ENCODE measurements at places on chromosomes 3 and 15. TPM values are rescaled to one million over a fixed set of nuclear protein-coding genes. Genes with fewer than 3 reads are reported as not detected.

Gene OR5K4
- not detected for total RNA-seq

Gene GANC
- total RNA-seq: 13.0 TPM

Gene SEMA5B
- 0.34 TPM for total RNA-seq

Gene WWTR1
- 21.6 TPM for total RNA-seq

Gene FANCD2OS
- not detected for total RNA-seq

Gene CNOT10
- 26.3 TPM for total RNA-seq

Gene TMOD3
- total RNA-seq: 99.5 TPM

Gene MST1R
- 24.4 TPM for total RNA-seq

Gene MINAR1
- total RNA-seq: 0.34 TPM

Gene ZCWPW2
- 0.78 TPM for total RNA-seq

Gene SLC22A13
- 0.43 TPM for total RNA-seq

Gene AHSG
- total RNA-seq: not detected

Gene SMCO1
- total RNA-seq: not detected

Gene WDR93
- not detected for total RNA-seq

Gene KLHL24
- 42.0 TPM for total RNA-seq

Gene LSAMP
- not detected for total RNA-seq

Gene HSPBAP1
- total RNA-seq: 16.4 TPM

Gene HDDC3
- 37.6 TPM for total RNA-seq

Gene GUCA1C
- total RNA-seq: not detected

Gene SHC4
- total RNA-seq: under 0.01 TPM

Gene COL8A1
- total RNA-seq: 4.0 TPM

Gene PAQR9
- total RNA-seq: not detected

Gene DNAJB8
- total RNA-seq: not detected
